ENCODE measurements at places on chromosomes 12 and 14.

GRCh38 chr12:40446385-40446784, 221.6 kb downstream of the LRRK2 start:
- no peak for DNase-seq

GRCh38 chr12:25960961-25961360, 2.5 kb downstream of the RASSF8 start:
- DNase-seq, result no peak

GRCh38 chr14:24195186-24196070, at the start of gene TM9SF1:
TM9SF1 (minus strand) TSS chr14:24195441; CDS start chr14:24195019, 422 bp downstream.
- DNase-seq, result peak; percentile 90

DNA sequence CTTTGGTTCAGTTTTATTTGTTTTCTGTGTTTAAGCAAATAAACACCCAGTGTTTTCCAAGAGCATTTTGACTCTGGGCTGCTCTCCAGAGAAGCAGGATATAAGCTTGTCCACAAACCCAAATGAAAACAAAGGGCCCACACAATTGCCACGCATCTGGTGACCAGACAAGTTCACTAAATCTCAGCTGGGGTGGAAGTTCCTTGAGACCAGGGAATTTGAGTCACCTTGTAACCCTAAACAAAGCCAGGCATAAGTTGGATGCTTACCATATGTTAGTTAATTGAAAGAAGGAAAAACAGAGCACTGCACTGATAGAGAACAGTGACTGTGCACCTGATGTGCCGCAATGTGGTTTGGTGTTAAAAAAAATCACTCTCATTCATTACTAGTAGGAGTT, 1.6 kb upstream of the TXNRD1 start:
- DNase-seq, result no peak

GRCh38 chr12:78870539-78870938, 6.0 kb downstream of the SYT1 start:
- DNase-seq, result no peak

DNA sequence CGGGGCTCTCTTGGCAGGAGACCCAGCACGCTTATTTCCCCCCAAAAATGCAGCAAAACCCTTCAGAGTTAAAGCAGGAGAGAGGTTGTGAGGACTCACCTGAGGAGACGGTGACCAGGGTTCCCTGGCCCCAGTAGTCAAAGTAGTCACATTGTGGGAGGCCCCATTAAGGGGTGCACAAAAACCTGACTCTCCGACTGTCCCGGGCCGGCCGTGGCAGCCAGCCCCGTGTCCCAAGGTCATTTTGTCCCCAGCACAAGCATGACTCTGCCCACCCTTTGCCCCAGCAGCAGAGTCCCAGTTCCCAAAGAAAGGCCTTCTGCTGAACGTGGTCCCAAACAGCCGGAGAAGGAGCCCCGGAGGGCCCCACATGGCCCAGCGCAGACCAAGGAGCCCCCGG, 337.7 kb downstream of the TMEM121 start:
- peak; percentile 13 for DNase-seq

DNA sequence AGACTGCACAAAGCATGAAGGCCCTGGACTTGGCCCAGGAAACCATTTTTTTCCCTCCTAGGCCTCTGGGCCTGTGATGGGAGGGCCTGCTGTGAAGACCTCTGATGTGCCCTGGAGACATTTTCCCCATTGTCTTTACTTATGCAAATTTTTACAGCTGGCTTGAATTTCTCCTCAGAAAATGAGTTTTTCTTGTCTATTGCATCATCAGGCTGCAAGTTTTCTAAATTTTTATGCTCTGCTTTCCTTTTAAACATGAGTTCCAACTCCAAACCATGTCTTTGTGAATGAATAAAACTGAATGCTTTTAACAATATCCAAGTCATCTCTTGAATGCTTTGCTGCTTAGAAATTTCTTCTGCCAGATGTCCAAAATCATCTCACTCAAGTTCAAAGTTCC, 43.7 kb upstream of the TRHDE start:
- no peak for DNase-seq

DNA sequence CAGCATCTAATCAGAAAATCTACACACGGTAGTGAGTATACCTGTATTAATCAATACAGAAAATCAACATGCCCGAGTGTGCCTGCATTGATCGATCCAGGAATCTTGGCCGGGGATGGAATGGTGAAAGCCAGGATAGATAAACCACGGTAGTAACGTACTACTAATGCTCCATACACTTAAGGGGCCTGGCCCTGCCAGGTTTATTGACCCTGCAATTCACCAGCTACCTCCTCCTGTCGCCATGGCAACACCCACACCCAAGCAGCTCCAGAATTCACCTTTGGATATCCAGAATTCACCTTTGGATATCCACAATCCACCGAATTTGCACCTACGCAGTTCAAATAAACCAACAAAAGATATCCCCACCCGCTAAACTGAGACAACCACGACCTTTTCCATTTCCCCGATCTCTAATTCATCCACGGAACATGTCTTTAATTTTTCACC, 14.8 kb upstream of the CALM1 start:
- peak; percentile 27 for DNase-seq

- no peak for DNase-seq
Measured at GRCh38 chr14:56995010-56995409, 184.7 kb upstream of the OTX2 start.

DNA sequence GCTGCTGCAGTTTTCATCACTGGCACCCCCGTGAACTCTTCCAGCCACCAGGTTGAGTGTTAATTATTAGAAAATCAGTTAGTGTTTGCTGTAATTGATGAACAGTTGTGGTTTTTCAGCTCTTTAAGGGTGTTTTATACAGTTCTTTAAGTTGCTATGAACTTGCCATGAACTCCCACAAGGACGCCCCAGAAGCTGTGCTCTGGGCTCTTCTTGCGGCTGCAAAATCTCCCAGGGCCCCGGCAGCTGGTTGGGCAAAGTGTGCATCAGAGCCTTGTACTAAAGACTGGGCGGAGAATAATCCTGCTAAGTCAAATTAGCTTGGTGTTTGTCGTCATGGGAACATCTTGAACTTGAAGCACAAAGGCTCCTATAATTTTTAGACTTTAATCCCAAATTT, 82.2 kb downstream of the EML1 start:
- DNase-seq, result no peak

DNA sequence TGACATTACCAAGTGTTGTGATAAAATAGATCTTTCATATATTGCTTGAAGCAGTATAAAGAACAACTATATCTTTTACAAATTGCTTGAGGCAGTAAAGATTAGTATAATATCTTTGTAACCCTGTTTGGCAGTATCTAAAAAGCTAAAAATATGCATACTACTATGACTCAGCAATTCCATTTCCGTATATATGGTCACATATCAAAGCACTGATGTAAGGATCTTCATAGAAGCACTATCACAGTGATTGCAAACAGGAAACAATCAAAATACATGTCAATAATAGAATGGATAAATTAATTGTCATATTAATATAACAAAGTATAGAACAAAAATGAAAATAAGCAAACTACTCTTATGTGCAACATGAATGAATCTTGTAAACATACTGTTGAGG, 158.4 kb upstream of the IGF1 start:
- no peak for DNase-seq

- no peak for DNase-seq
Measured at GRCh38 chr12:501722-502447, 42.1 kb downstream of the B4GALNT3 start.

DNA sequence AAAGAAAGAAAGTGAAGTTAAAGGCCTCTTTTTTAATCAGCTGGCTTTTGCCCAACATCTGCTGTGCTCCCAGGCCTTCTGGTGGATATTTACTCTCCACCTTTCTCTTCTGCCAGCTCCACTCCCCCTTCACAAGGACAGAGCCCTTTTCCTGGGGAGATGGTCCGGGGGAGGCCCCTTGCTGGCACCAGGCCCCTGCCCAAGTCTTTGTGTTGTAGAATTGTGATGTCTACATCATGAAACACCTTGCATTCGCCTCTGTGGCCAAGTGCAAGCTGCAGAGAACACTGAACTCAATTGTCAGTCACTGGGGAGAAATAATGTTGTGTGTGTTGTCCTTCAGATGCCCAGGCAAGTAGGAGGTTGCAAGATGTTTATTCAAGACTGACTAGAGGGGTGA, 150.3 kb downstream of the DPF3 start:
- peak; percentile 2 for DNase-seq

DNA sequence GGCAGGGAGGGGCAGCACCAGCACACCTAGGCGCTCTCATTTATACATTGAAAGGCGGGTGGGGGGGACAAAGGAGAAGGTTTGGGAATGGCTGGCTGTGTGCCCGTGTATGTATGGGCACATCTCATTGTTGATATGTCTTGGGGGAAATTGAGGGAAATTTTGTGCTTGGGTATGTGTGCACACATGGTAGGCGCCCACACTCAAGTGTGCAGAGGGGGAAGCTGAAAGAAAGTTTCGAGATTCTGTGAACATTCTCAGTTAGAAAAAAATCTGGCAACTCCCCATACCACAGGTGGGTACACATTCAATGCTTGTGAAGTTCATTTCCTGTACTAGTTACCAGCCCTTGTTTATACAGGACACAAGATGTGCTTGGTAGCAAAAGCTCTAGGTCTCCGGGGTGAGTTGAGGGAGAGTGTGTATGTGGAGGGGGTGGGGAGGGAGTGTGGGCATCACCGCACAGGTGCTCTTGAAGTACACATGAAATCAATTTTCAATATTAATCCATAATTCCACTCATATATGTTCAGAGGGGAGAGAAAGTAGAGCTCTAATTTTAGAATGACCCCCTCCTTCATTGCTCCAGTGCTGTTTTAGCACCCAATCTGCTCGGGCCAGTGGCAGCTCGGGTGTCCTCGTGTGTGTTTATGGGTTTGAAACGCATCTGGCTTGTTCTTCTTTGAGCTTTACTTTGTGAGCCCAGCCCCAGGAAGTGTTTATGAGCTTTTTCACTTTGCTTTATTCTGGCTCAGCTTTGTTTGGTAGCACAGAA, 286.0 kb downstream of the ZFP36L1 start:
- DNase-seq, result no peak

Data from activated CD4-positive, alpha-beta memory T cell treated with anti-CD3 and anti-CD28 coated beads, Interleukin-2, amount 10 ng/mL, durations not matched to agents 7 days and 5 days (primary cell).